ENCODE measurements at places on chromosomes 1 and 21. TPM values are rescaled to one million over a fixed set of nuclear protein-coding genes. Genes with fewer than 3 reads are reported as not detected.

The C1orf116 gene
- total RNA-seq: 0.37 TPM

DNA sequence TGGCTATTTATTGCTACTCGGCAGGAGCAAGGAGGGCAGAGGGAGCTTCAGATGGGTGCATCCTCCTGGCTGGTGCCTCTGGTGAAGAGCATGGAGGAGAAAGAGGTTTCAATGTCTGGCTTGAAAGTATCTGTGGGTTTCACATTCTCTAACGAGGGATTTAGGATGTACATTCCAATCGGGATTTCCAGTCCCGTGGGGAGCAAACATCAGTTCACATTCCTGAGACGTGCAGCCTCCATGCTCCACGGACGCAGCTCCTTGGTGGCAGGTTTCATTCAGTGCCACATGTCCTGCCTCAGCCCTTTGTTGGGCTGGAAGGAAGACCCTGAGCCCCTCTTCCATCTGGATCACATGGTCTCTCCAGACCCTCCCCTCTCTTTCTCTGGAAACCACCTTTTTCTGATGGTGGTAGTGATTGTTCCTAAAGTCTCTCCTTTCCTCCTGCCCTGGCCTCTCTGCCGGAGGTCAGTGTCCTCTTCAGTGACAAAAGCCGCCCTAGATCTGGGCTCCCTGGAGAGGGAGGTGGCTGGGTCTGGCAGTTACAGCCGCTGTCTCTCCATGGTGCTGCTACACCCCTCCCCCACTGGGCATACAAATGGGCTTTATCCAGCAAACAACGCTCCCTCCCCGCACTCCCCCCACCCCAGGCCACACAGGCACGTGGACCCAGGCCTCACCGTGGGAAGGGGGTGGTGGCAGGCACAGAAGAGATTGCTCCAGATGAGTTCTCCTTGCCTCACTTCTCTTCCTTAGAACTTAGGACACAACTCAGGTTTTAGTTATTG, 826 bp upstream of the CA14 start:
- DNase-seq: peak; percentile 58

The FCRLA gene
- not detected for total RNA-seq

GRCh38 chr21:22277341-22277740, 1279.1 kb downstream of the NCAM2 start:
- no peak for DNase-seq

- DNase-seq: no peak
These were observed 12.3 kb downstream of the LAPTM5 start for GRCh38 chr1:30745156-30745833.

DNA sequence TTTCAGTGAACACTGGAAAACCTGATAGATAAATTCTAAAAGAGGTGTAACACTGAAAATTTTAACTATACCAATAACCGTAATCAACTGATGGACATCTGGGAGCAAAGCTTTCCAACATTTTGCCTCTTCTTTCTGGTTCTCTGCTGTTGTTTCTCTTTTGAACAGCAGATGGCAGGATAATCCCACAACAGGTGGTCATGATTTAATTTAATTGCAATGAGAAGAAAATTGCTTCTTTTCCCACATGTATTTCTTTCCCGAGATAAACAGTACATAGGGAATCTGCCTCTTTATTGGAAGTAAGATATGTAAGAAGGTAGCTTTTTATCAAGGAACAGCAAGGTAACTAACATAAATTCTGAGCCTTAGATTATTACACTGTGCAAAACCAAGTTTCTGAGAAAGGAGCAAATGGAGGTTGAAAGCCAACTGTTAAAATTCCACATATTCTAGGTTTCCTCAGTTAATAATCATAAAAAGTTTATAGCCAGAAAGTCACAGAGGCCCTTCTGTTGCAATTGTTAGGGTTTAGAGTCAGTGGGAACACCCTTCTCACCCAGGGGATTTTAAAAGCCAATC, 72.9 kb downstream of the RPS6KA1 start:
- peak; percentile 51 for DNase-seq

The VHLL gene
- 0.77 TPM for total RNA-seq

The GSTM3 gene
- total RNA-seq: 62.0 TPM

- DNase-seq: no peak
These were observed 44.0 kb upstream of the FMO2 start for GRCh38 chr1:171140956-171141687.

- no peak for DNase-seq
These were observed 68.4 kb upstream of the FBXO28 start for GRCh38 chr1:224045556-224045955.

GRCh38 chr1:235067396-235068157, 61.1 kb downstream of the TOMM20 start:
- DNase-seq: no peak

- no peak for DNase-seq
These were observed 10.8 kb downstream of the THEM4 start for GRCh38 chr1:151898519-151898991.

The RAB25 gene
- not detected for total RNA-seq

- peak; percentile 89 for DNase-seq
These were observed 266.9 kb downstream of the ASTN1 start for GRCh38 chr1:176897350-176898236.

DNA sequence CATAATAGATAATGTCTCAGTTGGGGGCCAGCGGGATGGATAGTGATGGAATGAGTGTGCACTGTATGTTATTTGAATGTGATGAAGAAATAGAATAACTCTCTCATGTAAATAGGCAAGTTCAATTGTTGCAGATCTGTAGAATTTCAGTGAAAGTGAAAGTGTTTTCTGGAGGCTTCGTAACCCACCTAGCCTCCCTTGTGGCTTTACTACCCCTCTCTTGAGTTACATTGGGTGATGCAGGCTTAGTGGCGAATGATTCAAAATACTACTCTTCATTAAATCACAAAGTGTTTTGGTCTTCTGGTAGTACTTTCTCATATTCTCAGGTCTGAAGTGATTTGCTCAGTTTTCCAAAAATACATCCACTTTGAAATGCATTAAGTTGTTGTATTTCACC, 411.9 kb downstream of the ZP4 start:
- no peak for DNase-seq

DNA sequence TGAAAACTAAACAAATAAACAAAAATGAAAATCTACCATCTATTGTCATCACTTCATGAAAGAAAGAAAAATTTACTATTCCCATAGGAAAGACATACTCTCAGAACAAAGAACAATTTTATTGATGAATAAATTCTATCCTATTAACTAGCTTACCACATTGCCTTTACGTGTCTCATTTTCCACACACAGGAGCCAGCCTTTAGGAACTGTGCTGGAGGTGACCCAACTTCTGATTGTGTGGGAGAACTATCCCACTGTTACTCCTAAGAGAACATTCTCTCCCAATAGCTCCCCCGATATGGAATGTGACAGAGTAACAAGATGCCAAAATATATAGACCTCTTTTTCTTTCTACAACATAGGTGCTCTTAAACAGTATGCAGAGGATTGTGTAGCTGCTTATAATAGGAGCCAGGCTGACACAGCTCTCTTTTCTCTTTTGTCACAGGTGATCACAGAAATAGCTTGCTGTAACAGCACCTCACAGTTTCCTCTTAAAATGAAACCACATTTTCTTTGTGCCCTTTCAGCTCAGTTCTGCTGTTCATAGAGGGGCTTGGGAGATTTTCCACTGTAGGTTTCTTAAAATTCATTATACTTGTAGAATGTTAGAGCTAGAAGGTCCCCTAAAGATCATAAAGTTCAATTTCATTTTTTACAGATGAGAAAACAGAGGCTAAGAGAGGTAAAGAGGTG, 35.5 kb downstream of the C21orf91 start:
- DNase-seq: no peak

- no peak for DNase-seq
These were observed at the start of gene EPS8L3 for GRCh38 chr1:109763646-109764415. Gene EPS8L3 (minus strand): TSS chr1:109763923. CDS start chr1:109761749, 2,174 bp downstream.

The VANGL1 gene
- 5.4 TPM for total RNA-seq

DNA sequence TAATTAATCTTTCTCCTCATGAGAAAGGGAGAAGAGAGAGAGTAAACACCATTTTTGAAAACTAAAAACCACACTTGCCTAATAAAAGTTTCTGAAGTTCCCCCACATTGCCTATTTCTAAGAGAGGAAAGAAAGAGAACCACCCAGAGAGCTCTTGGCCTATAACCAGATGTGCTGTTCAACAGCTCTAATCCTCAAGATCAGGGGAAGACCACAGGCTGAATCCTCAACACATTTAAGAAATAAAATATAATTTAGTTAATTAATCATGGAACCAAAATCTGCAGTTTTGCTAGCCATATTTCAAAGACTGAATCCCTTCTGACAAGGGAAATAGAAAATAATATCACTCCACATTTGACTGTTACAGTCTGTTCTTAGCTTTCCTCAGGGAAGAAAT, 11.9 kb downstream of the PRRX1 start:
- no peak for DNase-seq

DNA sequence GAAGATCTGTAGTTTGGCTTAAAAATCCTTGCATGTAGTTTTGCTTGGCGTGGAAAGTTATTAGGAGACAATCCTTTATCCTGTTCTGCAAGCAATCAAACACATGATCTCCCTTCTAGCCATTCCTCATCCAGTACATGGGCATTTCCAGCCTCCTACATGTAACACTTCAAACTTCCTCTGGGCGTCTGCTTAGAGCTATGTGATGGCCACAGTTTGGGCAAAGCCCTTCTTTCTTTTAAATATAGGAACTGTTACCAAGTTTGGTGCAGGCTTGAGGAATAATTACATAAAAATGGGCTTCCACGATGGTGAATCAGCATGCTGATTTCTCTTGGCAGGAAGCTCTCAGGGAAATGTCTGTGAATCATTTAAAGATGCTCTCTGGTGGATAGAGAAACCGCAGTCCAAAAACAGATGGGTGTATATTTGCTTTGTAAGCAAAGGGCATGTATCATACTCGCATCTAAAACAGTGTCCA, 176.9 kb upstream of the FMN2 start:
- no peak for DNase-seq
